Activated CD4-positive, alpha-beta T cell treated with anti-CD3 and anti-CD28 coated beads, Interleukin-2, amount 50 U/mL, for 1 hour (primary cell): ENCODE measurements at places on chromosomes 6 and 20.
A peak's percentile ranks its signal among the peaks of the same experiment; 100 is the strongest.

GRCh38 chr20:62019144-62019805, 46.4 kb downstream of the TAF4 start:
- DNase-seq = no peak

- DNase-seq = no peak
Observed at GRCh38 chr6:33329058-33329457, 11.5 kb upstream of the ZBTB22 start.

- peak; percentile 30 for DNase-seq
Observed at GRCh38 chr6:28081486-28081751, 1.1 kb downstream of the ZNF165 start.

- DNase-seq = peak; percentile 51
Observed at GRCh38 chr6:44297063-44298038, 15.8 kb downstream of the AARS2 start.

DNA sequence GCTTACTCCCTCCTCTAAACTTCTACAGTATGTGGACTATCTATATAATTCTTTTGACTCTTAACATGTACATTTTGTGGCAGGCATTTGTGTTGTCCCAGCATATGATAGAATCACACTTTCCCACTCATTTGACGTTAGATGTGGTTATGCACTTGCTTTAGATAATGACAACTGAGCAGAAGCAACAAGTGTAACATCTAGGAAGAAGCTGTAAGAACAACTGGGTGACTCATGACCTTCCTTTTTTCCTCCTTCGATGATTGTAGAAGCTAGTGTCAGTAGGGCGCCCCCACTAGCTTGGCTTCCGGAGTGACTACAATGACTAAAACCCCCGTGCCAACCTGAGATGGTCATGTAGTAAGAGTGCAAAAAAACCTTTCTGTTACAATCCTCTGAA, 74.6 kb upstream of the CEP85L start:
- DNase-seq = peak; percentile 62

DNA sequence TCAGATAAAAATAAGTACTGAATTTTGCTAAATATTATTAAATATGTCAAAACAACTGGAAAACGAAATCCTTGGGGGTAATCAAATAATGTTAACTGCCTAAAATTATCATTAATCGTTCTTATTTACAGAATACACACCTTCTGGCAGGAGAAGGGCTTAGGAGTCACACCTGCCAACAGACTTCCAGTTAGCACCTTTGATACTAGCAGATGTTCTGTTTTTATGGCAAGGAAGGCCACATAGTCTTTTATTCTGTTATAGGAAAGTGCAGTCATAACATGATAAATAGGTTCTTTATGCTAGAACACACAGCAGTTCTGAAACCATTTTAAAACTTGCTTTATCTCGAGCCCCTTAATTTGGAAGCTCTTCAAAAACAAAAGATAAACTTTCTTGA, 464.1 kb downstream of the UTRN start:
- no peak for DNase-seq

DNA sequence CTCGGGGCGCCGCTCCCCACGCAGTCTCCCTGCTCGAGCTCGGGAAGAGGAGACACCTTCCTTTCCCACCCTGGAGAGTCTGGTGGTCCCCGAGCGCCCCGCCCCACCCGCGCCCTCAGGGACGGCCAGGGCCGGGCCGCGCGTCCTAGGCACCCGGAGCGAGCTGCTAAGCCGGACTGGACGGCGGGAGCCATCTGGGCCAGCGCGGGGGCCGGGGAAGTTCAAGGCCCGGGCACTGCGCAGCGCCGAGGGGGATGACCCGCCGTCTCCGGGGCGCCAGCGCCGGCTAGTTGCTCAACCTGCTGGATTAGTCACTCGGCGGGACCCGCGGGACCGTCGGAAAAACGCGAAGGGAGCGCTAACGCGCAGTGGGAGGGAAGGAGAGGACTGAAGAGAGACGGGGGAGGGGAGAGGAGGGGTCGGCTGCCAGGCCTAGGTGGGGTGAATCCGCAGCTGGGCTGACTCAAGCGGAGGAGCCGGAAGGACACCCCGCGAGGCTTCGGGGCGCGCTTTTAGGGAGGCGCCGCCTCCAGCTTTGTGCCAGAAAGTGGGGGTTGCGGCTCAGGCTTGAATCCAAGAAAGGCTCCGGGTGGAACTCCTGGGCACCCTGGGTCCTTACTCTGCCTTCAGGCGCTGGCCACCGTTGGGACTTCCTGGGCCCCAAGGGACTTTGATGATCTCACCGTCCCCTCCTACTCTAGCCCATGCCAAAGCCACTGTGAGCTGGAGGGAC, 75.7 kb upstream of the FOXP4 start:
- no peak for DNase-seq

DNA sequence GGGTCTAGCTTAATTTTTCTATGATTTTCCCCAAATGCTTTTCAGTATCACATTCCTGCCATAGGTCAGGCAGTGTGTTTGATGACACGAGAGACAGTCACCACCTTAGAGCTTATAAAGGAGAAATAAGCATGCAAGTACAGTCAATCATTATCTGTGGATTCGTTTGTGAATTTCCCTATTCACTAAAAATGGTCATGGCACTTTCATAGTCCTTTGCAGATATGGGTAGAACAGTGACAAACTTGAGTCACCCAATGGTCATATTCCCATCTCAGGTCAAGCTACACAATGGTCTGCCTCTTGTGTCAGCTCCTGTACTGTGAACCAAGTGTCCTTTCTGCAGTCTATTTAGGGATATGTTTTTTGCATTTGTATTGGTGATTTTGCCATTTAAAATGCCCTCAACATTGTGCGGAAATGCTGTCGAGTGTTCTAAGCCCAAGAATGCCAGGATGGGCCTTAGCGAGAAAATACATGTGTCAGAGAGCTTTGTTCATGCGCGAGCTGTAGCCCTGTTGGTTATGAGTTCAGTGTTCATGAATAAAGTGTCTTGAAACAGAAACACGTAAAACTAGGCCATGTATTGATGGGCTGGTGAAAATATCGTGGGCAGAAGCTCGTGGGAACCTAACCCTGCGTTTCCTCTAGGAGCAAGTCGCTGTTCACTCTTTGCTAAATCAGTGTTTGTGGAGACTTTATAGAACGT, 19.8 kb downstream of the SUMO4 start:
- DNase-seq = no peak

DNA sequence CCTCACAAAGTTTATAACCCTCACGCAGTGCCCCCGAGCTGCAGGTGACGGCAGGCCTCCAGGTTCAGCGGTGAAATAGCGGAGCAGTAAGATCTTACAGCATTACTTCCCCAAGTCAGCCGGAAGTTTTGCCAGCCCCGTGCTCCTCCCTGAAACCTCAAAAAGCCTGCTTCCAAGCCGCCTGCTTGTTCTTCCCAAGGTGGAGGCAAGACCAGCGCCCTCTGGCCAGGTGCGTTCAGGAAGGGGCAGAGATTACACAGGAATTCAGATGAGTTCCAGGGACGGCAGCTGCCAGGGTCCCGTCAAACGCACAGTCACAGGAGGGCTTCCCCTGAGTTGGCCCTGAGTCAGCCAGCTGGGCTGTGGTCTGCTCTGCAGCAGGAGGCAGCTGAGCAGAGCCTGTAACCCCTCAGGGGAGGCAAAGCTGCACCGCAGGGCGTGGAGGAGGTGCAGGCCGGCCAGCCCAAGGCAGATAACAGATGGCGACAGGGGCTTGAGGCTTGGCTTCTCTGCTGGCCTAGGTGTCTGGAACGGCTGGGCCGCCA, 124.1 kb upstream of the RPS6KA2 start:
- DNase-seq = no peak

DNA sequence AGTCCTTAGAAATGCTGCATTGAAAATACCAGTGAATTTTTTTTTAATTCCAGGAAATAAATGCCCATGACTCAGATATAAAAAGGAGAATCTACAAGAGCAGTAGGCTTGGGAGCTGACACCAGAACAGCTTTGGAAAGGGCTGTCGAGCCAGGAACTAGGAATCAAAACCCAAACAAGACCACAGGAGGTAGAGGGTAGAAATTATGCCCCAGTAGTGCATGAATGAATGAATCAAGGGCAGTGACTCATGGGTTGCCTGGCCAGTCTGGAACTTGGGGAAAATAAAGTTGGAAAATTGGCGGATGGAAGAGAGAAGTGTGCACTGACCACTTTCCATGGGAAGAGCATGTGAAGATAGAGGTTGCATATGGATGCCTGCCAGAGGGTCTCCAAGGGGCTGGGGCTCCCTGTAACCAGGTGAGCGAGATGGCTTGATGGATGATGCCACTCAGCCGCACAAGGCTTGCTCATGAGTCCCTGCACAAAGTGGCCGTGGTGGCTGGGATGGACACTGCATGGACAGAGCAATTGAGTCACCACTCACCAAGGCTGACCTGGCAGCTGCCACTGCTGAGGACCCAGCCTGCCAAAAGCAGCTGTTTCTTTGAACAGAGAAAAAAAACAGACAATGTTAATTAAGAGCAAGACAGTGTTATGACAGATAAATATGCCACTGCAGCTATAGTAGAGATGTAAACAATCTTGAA, 15.2 kb upstream of the MCCD1 start:
- no peak for DNase-seq

DNA sequence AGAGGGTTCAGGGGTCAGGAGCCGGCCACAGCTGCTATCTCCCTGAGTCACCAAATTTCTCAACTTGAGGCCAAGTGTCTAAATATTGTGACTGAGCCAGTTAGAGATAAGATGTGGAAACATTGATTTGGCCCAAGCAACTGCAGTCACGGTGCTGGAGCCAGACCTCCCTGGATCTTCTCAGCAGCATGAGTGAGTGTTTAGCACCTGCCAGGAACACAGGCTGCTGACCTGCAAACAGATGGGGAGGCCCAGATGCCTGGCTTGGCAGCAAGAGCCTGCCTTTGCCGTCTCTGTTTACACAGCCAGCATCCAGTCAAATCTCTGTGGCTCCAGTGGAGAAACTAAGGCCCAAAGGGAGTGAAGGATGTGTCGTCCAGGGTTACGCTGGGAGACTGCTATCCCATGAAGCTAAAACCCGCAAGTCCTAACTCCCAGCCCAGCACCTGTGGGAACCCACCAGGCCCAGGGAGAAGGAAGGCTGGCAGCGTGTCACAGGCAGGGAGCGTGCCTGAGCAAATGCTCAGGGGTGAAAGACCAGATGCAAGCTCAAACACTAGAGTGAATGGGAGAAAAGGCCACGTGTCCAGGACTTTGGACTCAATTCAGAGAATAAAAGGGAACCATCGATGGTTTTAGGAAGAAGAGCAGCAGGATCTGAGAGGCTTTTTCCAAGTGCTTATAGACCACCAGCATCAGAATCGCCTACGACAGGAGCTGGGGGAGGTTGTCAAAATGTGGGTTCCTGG, 15.9 kb upstream of the PTGIS start:
- DNase-seq = no peak

DNA sequence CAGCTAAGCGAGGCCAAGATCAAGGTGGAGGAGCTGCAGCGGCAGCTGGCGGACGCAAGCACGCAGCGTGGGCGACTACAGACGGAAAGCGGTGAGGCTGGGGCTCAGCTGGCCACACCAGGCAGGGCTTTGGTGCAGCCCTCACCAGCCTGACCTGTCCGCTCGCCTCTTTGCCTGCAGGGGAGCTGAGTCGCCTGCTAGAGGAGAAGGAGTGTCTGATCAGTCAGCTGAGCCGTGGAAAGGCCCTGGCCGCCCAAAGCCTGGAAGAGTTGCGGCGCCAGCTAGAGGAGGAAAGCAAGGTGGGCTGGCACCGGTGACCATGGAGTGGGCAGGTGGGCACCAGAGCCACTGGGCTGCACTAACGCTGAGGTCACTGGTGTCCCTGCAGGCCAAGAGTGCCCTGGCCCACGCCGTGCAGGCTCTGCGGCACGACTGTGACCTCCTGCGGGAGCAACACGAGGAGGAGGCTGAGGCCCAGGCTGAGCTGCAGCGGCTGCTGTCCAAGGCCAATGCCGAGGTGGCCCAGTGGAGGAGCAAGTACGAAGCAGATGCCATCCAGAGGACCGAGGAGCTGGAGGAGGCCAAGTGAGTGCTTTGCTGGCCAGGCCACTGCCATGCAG, 42.8 kb downstream of the MYH7B start:
- no peak for DNase-seq

DNA sequence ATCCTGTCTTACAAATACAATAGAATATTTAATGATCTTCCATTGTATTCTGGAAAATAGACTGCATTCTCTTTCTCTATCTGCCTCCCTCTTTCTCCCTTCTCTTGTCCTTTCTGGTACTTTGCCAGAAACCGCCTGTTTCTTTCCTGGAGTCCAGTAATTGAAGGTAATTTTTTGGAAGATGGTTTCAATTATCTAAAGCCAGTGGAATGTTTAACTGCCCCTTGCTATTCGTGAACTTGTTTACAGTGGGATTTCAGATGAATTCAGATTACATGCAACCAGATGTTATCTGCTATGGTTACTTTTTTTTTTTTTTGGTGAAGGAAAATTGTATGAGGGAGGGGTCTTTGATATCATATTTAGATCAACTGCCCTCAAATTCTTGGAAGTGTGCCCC, 655.5 kb upstream of the FLRT3 start:
- DNase-seq = no peak

GRCh38 chr20:9081423-9081966, 12.6 kb downstream of the PLCB4 start:
- no peak for DNase-seq

GRCh38 chr6:15001326-15001910, 244.5 kb upstream of the JARID2 start:
- no peak for DNase-seq

DNA sequence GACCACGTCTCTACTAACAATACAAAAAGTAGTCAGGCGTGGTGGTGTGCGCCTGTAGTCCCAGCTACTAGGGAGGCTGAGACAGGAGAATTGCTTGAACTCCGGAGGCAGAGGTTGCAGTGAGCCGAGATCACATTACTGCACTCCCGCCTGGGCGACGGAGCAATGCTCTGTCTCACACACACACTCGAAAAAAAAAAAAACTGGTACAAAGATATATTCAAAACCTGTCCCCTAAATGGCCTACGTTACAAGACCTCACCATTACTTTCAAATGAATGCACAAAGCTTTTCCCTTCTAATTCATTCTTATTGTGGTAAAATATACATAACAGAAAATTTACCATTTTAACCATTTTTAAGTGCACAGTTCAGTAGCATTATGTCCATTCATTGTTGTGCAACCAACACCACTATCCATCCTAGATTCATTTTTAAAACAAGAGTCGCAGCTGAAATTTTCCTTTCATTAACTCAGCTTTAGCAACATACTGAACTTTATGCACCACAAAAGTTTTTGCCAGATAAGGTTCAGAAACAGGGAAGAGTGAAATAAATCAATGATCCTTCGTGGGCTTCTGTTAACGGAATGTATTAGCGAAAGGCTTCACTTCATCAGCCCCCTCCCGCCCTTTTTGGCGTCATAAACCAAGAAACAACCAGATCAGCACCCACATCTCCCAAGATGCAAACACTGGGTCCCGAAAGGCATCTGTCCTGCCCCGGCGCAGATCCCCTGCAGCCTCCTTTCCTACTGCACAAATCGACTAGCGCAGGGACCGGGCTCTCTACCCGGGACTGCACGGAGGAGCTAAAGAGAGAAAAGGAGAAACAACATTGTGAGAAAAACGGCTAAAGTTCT, 825 bp upstream of the FAM135A start:
- no peak for DNase-seq

DNA sequence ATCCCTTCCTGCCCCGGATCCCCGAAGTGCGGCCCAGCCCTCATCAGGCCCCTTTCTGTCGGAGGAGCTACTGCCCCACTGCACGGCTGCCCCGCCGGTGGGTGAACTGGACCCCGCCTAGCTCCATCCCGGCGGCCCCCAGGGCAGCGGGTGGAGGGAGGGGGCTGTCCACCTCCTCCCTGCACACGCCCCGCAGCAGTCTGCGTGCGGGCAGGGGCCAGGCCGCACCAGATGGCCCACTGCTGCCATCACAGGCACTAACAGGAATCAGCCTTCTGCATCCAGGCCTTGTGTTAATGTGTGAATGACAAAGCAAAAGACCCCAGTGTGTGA, 54.9 kb upstream of the UNC93A start:
- no peak for DNase-seq

GRCh38 chr20:62997417-62998035, 9.2 kb downstream of the BHLHE23 start:
- no peak for DNase-seq
